Suppressor macrophage (primary cell): ENCODE measurements at places on chromosomes 16 and 17.

GRCh38 chr16:26961459-26961858, 105.3 kb upstream of the C16orf82 start:
- DNase-seq, result no peak

- DNase-seq, result no peak
These were observed 47.0 kb upstream of the CDRT4 start for GRCh38 chr17:15514469-15514868.

DNA sequence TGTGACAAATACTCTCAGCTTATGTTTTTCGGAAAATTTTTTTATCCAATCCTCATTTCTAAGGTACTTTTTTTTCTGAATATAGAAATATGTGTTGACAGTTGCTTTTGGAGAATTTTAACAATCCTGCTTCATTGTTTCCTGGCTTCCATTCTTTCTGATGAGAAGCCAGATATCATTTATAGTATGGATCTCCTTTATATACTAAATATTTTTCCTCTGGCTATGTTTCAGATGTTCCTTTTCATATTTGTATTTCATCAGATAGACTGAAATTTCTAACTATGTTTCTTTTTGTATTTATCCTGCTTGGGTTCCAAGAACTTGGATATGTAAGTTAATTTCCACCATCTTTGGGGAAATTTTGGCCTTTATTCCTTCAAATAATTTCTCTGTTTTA, 138.9 kb upstream of the CDH11 start:
- DNase-seq, result no peak

GRCh38 chr17:20063665-20064648, 54.8 kb downstream of the SPECC1 start:
- DNase-seq, result peak; percentile 79

- no peak for DNase-seq
These were observed 12.9 kb downstream of the G6PC1 start for GRCh38 chr17:42913522-42913921.

DNA sequence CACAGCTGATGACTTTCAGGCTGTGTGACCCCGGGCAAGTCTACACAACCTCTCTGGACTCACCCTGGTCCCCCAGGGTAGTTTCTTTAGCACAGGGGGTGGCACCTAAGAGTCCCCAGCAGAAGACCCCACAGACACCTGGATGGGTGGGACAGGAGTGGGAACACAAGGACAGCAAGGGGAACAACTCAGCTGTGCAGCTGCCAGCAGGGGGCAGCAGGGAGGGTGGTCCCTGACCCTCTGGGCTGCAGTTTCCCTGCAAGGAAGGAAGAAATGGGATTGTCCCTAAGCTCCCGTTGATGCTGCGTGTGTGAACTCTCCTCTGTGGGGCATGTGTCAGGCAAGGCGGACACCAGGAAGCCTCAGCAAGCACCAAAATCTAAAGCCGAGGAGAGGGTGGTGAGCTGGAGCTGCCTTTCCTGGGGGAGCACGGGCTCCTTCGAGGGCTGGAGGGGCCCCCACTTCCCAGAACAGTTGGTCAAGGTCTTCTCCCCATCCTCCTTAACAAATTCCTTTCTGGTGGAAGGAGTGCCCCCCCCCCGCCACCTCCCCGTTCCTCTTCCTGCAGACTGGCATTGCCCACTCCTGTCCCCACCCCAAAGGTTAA, 24.1 kb upstream of the CDH5 start:
- peak; percentile 65 for DNase-seq

DNA sequence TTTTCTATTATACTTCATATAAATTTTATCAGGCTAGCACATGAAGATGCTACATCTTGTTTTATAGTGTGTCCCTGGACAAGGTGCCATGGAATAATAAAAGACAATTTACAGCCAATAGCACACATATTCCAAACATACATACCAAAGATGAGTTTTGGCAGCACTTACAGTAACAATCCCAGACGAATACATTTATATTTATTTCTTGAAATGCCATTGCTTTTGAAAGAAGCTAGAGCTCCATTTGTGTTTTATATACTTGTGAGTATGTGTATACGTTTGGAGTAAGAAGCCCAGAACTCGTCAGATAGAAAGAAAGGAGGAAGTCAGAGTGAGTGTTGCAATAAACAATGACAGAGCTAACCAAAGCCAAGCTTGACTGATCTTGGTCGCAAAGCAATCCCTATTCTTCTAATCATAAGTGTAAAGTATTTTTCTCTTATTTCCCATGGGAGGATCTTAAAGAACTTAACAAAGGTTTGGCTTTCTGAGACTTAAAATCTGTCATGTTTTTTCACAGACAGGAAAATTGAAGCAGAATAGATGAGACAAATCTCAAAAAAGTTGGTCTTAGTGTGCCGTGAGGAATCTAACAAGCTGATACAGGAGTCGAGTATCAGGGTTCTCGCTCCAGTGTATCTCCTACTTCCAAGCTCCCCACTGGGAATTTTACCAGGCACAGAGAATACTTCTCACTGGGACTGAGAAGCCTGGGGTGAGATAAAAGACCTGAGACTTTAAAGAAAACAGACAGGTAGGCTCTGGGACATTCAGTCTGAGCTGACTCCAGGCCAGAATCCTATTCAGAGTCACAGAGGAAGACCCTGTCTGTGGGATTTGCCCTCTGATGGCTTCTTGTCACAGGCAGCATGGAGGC, 175.4 kb downstream of the AATF start:
- DNase-seq, result peak; percentile 54

GRCh38 chr17:7183433-7184090, 4.4 kb upstream of the ASGR1 start:
- DNase-seq, result peak; percentile 23

DNA sequence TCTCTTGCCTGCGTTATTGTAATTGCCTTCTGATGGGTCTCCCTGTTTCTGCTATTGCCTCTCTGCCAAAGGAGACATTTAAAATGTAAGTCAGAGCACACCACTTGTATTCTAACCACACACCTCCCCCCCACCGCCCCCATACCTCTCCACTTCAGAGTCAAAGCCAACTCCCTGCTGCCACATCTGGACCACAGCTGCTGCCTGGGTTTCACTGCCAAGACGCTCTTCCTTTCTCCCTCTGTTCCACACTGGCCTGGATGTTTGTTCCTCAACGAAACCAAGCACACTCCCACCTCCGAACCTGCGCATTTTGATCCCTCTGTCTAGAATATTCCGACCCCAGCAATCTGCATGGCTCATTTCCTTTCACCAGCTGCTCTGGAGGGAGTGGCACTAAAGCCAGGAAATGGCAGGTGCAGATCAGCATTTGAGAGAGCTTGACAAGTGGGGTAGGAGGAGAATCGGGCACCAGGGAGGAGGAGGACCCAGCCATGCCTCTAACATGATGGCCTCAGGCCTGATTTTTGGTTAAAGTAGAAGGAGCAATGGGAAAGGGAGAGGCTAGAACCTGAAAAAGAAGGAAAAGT, 92.4 kb upstream of the HS3ST2 start:
- no peak for DNase-seq

- DNase-seq, result peak; percentile 86
These were observed 3.8 kb downstream of the TNFSF12 start for GRCh38 chr17:7552621-7553051.

- no peak for DNase-seq
These were observed 24.0 kb downstream of the IGF2BP1 start for GRCh38 chr17:49021095-49021767.

GRCh38 chr17:43547659-43548256, 1.6 kb upstream of the ETV4 start:
- no peak for DNase-seq

GRCh38 chr16:52366983-52367382, 180.0 kb downstream of the TOX3 start:
- DNase-seq, result no peak

GRCh38 chr17:1727876-1728630, 3.5 kb downstream of the WDR81 start:
- DNase-seq, result no peak

GRCh38 chr16:55126456-55126855, 195.8 kb downstream of the IRX5 start:
- DNase-seq, result no peak

GRCh38 chr17:2151358-2152033, 96.6 kb downstream of the HIC1 start:
- DNase-seq, result no peak

DNA sequence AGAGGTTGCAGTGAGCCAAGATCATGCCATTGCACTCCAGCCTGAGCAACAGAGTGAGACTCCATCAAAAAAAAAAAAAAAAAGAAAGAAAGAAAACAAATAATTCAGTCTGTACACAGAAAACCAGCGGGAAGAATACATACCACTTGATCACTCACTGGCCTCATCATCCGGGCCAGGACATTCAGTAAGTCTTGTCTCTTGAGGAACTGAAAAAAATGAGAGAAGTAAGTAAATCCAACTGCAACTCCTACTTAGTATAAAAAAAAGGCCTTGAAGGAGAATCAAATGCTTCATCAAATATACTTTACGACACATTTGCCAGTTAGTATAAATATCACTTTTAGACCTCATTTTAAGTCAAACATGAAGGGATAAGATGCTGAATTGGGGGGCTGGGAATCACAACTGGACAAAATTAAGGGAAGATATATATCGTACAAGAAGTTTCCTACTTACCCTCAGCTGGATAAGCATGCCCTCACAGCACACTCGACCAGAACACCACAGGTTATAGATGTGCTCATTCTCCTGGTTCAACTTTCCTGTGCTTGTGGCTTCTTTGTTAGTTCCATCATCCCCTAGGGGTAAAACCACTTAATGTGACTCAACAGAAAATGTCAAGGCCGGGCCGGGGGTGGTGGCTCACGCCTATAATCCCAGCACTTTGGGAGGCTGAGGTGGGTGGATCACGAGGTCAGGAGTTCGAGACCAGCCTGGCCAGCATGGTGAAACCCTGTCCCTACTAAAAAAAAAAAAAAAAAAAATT, 12.4 kb downstream of the CCDC47 start:
- peak; percentile 64 for DNase-seq
